ENCODE measurements at places on chromosomes 4 and X. TPM values are rescaled to one million over a fixed set of nuclear protein-coding genes. Genes with fewer than 3 reads are reported as not detected.

Gene ENPEP
- total RNA-seq = 0.12 TPM

Gene PPP1R2C
- not detected for total RNA-seq

Gene PRRG3
- total RNA-seq = 1.2 TPM

Gene SLC26A1
- not detected for total RNA-seq

Gene KLB
- total RNA-seq = not detected

Gene PDE6B
- total RNA-seq = 0.22 TPM

Gene GK
- 52.5 TPM for total RNA-seq

Gene EFHC2
- 0.50 TPM for total RNA-seq

Gene PPBP
- total RNA-seq = not detected

Gene AMER1
- 1.2 TPM for total RNA-seq

Gene CT47B1
- total RNA-seq = not detected

Gene TMPRSS11F
- not detected for total RNA-seq

Gene TTC29
- 0.66 TPM for total RNA-seq
